ENCODE measurements at places on chromosomes 5 and 9.

GRCh38 chr5:132055808-132056609 lies 4.4 kb upstream of the IL3 start:
- DNase-seq = no peak

GRCh38 chr5:54387659-54388232 lies 67.8 kb upstream of the HSPB3 start:
- DNase-seq = no peak

GRCh38 chr5:74433896-74434829 lies 206.4 kb downstream of the ENC1 start:
- DNase-seq = no peak

- DNase-seq = no peak
Observed at GRCh38 chr5:170421826-170422225, 32.7 kb upstream of the KCNMB1 start.

DNA sequence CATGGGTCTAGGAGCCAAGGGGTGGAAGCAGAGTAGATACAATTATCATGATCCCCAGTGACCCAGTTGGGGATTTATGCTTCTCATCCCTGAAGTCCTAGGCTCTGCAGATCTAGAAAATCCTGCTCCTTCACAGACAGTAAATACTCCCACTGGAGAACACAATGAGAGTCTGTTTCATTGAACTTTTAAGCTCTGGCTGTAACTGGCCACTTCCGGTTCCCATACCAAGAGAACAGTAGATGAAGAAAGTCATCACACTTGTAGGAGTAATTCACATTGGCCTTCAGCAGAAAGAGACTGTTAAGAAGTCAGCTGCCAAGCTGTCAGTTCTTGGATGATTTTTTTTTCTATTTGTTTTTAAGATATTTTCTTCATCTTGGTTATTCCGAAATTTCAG lies 597.1 kb downstream of the ACTL7B start:
- no peak for DNase-seq

DNA sequence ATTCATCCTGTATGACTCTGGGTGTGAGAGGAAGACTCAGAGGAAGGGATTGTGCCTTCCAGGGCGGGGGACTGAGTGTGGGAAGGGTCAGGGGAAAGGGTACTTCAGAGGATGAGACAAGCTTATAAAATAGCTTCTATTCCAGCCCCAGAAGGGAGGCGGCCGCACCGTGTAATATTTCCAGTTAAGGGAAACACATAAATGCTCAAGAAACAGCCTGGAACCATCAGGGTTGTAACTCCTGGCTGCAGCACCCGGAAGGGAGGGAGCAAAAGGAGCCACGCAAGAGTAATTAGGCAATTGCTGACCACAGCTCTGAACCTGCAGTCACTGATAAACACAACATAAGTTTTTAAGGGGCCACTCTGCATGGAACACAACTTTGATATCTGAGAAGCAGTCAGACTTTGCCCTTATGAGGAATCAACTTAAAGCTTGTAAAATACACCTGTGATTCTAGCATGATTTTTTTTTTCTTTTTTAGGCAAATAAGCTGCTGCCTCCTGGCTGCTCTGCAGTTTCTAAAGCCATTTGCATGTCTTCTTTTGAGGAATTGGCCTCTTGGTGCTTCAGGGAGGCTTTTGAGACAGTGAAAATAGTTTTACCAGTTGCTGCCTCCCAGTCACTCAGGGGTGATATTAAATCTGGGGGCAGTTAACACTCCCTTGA lies 382.7 kb downstream of the ENC1 start:
- no peak for DNase-seq

DNA sequence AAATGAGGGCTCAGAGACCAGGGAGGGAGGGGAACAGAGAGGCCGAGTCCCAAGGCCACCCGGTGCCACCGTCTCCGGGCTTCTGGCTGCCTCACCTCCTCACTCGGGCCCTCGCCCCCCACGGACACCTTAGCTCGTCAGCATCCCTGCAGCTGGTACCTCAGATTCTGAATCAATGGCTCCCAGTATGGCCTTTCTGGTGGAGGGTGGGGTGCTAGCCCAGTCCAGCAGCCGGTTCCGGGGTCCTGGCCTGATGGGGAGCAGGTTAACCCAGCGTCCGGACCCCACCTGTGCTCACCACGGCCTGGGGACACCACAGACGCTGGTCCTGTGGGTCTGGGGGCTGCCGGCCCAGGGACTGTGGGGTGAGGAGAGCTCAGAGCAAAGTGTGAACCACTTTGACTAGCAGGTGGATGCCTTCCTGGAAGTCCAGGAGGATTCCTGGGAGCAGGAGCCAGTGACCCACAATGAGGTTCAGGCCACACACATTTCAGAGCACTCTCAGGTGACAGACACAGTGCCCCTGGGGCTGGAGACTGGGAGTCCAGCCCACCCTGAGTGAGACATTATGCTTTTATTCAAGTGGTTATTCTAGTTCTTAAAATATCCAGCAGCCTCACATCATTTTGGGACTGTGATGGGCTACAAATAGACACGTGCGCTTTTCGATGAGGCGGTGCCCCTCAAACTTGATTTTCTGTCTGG lies 53.3 kb downstream of the AHRR start:
- no peak for DNase-seq

GRCh38 chr5:40489421-40489820 lies 190.3 kb upstream of the PTGER4 start:
- DNase-seq = no peak

DNA sequence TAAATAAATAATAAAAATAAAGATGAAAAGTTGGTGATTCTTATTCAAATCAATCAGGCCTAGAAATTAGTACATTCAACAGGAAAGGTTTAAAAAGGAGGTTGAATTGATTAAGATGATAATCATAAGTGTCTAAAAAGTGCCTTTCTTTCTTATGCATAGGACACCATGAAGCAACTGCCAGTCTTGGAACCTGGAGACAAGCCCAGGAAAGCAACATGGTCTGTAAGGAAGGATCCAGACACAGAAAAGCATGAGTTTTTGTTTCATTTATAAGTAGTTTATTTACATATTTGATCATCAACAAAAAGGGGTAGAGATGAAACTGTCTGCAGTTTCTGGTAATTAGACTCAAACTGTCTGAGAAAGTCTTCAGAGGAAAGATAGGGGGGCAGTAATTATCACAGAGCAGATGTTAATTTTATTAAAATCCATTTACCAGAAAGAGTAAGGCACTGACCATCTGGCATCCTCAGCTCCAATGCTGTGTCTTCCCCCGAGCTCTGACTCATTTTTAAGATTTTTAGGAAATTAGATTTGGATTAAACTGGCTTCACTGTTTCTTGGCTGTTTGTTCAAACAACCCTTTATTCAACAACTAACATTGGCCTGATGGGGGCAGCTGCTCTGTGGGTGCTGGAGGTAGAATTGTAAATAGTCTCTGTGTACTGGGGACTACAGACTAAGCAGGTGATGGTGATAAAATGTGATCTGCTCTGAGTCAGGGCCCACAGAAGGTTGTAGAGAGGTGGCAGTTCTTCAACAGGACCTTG lies 2.7 kb downstream of the RABEPK start:
- DNase-seq = no peak
